Mucosa of gallbladder (tissue), 1 donor: ENCODE measurements at places on chromosomes 1 and 21.

DNA sequence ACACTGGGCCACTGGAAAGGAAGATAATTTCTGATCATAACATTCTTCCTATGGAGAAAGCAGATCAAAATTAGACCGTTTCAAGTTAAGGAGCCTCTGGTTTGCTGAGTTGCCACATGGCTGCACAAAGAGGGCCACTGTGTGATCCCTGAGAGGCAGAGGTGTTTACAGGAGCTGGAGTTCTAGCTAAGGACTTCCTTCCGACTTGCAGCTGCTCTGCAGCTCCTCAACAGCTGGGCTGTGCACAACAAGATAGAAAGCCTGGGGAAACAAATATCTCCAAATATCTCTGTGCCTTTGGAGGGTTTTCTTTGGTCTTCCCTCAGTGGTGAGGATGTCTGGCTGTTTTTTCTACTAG lies 26.8 kb downstream of the GADD45A start:
- no peak for DNase-seq

DNA sequence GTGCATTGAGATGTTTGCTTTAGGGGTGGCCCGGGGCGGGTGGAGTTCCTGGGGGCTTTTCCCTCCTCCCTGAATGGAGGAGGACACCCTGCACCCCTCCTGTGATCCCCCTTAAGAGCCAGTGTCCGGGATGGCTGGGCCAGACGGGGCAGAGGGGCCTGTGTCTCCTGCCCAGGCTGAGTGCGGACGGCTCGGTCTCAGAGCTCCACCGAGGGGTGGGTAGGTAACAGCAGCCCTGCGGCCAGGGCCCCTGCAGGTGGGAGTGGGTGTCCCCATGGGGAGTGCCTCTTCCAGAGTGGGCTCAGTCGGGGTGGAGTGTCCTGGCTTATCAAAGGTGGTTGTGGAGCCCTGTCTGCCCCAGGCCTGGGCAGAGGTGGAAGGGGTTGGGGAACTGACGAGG lies 23.1 kb downstream of the TP73 start:
- no peak for DNase-seq

DNA sequence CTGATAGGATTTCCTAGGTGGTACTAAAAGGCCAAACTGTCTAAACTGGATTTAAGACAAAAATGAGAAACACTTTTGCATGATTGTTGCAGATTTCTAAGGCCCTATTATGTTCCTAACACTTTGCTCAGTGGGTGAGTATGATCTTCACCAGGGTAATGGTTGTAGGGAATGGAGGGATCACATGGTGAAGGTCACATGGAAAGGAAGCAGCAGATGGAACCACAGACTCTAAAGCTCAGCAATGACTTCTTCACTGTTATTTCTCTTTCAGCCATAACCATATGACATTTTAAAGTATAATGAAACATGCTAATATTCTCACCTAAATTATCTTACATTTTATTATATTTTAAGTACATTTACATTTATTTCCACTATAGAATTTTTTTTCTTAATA lies 51.5 kb downstream of the CHRM3 start:
- no peak for DNase-seq

- no peak for DNase-seq
Measured at GRCh38 chr1:110308247-110308646, 30.9 kb upstream of the RBM15 start.

GRCh38 chr1:179190861-179191260 lies 38.6 kb downstream of the ABL2 start:
- DNase-seq: peak; percentile 21

DNA sequence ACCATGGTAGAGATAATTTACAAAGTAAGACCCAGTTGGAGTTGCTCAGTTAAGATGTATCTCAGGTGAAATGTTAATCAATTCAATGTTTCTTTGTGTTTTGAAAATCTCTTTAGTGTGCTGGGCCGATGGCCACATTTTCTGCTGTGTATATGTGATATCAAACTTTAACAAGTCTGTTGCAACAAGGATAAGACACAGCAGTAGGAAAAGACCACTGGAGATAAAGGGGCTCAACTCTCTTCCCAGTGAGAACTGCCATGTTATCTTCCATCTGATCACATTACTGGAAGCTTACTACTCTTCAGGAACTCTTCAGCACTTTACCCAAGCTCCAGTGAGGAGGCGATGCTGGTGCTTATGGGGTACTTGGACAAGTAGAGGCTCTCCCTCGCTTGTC lies 227.7 kb downstream of the NFIA start:
- DNase-seq: no peak

GRCh38 chr1:118223426-118223825 lies 38.4 kb upstream of the SPAG17 start:
- no peak for DNase-seq

DNA sequence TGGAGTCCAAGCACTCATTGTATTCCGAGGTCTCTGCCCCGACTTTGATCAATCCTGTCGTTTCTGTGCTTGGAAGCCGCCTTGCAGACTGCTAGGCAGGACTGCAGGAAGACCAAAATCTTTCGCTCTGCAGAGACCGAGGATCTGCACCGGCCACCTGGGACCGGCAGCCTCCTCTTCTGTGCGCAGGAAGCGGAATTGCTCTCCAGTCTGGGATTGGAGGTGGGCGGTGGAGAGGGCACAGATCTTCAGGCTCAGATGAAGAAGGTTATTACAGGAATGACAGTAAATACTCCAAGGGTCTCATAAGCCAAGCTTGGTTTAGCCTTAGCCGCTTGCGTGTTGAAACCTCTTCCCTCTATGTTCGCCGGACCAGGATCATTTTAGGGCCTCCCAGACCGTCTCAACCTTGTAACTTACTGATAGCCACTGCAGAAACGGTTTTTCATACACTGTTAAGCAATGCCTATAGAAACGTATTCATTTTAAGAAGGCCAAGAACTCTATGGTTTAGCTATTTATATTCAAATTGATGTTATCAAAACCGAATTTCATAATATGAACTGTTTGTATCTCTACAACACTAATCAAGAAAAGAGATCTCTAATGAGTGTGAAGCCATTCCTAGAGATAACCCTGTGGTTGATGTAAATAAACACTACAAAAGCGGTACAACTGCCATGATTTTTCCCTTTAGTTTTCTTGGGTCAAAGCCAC lies 1.1 kb downstream of the MIA3 start:
- DNase-seq: no peak
